Substantia nigra (tissue), 51 donors: ENCODE measurements at places on chromosomes 5 and 9.
A peak's percentile ranks its signal among the peaks of the same experiment; 100 is the strongest.

- DNase-seq = no peak
These were observed 1.9 kb downstream of the DMRT1 start for GRCh38 chr9:843427-843785.

DNA sequence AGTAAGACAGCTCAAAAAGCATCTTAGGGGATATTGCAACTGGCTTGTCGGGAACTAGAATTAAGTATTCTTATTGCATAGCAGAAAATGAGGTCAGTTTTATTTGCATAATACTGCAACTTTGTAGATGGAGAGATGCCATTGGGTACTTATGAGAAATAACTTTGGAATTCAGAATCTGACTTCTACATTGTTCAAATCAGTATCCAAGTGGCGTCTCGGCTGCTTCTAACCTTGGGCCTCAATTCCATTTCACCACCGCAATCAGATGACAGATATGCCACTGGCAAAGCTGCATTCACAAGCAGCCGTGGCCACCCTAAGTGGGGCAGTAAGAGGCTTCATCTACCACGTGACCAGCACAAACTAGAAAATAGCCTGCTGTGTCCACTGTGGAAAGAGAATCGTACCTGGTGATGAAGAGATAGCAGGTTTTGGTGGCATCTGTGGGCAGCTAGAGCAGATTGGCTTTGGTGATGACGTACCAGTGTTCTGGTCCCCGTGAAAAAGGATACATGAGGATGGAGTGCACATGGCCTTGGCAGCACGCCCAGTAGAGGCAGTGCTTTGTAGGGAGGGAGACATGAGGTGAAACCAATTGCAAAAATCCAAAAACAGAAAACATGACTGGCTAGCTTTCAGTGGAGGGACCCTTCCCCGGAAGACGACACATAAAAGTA, 116.6 kb downstream of the KLHL3 start:
- DNase-seq = no peak

GRCh38 chr5:28751396-28751795, 1713.0 kb upstream of the CDH9 start:
- no peak for DNase-seq

GRCh38 chr9:5978523-5978922, 36.9 kb downstream of the RANBP6 start:
- no peak for DNase-seq

GRCh38 chr9:93579711-93580516, 3.5 kb downstream of the PHF2 start:
- no peak for DNase-seq

GRCh38 chr9:69951411-69951810, 92.2 kb upstream of the MAMDC2 start:
- DNase-seq = no peak

DNA sequence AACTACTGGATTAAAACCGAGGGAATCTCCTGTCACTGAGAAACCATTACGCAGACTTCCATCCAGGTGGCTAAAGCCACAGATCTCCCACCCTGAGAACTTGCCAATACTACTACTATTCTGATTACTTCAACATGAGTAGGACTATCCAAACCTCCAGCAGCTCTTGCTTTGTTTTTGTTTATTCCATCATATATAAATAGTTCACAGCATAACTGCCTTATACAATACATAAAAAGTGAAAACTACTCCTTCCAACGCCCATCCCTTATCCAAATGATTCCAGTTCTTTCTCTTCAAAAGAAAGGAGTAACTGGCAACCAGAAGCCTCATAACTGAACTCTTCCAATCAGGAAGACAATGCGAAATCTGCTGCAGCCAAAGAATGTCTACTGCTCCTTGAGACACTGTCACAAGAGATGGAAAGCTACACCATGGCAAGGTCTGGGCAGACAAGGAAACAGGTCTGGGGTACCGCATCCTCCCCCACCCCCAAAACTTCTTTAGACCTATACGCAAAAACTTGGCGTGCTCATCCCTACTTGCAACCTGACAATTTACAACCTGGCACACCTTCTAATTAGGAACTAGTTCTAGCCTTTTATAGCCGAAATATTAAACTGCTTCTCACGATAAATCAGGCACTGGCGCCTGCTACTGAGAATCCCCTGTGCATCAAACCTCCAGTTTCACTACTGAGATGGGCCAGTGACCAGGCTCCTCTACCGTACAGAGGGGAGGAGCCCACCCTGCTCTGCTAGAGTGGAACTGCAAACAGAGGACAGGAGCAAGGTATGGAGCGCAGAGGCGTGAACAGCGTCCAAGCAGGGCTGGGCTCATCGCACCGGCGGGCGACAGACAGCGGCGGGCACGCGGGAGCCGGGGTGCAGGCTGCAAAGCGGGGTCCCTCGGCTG, 986 bp downstream of the PLPP1 start:
- DNase-seq = peak; percentile 50

GRCh38 chr9:95852059-95853032, 23.1 kb upstream of the ERCC6L2 start:
- DNase-seq = no peak

- no peak for DNase-seq
These were observed 3.9 kb downstream of the ENHO start for GRCh38 chr9:34518896-34519295.

DNA sequence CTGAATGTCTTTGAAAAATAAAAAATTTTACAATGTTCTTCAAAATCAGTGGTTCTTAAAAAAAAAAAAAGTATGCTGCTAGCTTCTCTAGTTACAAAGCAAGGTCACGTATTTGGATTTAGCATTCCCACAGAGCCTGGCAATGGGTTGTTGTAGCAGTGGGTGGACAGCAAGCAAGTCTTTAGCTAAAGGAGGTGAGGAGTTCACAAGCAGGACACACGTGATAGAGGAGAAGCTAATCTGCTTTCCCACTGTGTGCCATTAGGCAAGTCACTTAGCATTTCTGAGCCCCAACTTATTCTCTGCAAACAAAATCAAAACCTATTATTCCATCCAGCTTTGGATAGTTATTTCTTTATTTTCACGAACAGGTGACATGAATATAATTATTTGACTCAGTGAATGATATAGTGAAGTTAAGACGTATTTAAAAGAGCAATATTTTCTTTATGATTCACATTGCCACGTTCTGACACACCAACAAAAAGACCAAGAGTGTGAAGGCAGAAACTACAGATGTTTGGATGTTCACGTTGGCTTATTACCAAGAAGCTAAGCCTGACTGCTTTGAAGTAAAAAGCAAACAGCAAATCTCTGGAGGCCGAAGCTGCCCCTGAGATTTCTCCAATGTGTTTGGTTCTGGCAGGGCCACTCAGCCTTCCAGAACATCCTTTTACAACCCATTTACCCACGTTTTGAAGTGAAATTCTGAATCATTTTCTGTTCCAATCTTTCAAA, 612.1 kb upstream of the CDH6 start:
- no peak for DNase-seq

- DNase-seq = peak; percentile 49
These were observed 34.8 kb upstream of the TRIO start for GRCh38 chr5:14108170-14108996.

DNA sequence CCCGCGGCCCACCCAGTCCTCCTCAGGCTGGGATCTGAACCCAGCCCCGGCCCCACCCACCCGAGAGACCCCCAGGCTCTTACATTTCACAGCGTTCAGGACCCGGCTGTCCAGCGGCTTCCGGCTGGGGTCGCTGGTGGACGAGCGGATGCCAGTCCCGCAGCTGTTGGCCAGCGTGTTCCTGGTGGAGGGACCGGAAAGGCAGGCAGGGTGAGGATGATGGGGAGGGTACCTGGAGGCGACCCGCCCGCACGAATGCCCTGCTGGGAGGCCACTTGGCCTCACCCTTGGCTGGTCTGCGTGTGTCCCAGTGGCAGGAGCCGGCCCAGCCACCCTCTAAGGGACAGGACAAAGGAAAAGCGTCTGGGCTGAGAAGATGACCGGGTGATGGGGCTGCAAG, 51.9 kb upstream of the UBAC1 start:
- DNase-seq = no peak

DNA sequence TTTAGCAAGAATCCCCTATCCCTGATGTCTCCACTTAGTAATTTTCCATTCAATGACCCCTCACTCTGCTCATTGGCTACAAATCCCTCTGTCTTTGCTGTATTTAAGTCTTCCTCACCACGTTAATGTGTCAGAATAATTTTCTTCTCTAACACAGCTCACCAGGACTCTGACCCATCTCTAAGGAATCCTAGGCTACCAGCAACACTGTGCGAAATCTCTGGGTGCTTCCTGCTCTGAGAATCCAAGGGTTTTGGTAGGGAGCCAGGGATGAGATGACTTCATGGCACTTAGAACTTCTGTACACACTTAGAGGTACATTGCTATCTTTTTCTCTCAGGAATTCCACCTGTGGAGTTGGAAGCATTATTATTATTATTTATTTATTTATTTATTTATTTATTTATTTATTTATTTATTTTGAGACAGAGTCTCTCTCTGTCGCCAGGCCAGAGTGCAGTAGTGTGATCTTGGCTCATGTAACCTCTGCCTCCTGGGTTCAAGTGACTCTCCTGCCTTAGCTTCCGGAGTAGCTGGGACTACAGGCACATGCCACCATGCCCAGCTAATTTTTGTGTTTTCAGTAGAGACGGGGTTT, 53.5 kb downstream of the FOXI1 start:
- DNase-seq = no peak

- DNase-seq = no peak
These were observed 99.7 kb downstream of the NPR3 start for GRCh38 chr5:32810804-32811203.

DNA sequence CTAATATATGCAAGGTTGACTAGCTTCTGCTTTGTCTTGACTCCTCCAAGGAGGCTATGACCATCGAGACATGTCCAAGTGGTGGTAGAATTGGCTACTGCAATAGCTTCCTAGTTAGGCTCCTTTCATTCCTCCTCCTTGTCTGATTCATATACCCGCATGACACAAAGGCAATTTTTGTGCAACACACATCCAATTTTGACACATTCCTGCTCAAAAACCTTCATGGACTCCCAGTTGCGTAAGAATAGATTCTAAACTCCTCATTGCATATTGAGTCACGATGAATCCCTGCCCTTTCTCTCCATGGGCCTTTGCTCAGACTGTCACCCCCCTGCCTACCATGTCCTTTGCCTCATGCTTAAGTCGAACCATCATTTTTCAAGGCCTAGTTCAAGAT, 344.5 kb downstream of the ACTL7B start:
- DNase-seq = no peak

GRCh38 chr5:43245724-43246385, 53.8 kb downstream of the NIM1K start:
- no peak for DNase-seq

DNA sequence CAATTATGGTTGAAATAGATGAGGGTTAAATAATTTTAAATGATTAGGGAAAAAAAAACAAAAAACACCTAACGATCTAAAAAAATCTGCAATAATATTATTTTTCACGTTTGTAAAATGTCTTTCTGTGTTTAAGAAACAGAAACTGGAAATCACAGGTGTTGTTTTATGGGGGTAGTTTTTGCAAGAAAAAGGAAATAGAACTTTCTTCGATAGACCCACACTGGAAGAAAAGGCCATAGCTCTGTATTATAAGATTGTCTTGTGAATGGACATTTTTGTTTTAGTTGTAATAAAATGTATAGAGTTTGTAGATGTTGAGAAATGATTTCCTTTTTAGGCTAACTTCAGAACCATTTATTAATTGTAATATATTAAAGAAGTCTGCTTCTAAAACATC, 5.5 kb downstream of the CSNK1G3 start:
- no peak for DNase-seq

DNA sequence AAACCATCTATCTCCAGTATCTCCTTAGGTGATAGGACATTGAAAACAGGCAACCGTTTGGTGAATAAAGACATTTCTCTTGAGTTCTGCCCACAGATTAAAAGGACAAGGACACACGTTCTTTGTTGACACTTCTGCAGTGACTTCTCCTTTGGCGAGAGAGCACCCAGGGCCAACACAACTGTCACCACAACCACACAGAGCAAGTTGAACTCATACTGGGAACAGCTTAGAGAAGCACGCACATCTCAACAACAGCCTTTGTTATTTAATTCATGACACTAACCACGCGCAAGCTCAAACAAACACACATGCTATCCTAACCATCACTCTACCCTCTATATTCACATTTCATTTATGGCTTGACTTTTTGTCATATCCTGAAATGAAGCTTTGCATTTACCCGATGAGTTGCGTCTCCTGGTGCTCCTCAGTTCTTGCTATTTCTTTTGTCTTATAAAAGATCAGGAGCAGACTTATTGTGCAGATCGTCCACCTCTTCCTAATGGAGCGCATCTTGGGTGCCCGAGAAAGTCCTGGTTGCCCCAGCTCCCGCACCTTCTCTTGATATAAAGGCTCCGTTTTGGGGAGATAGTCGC, 543 bp downstream of the ST8SIA4 start:
- no peak for DNase-seq

DNA sequence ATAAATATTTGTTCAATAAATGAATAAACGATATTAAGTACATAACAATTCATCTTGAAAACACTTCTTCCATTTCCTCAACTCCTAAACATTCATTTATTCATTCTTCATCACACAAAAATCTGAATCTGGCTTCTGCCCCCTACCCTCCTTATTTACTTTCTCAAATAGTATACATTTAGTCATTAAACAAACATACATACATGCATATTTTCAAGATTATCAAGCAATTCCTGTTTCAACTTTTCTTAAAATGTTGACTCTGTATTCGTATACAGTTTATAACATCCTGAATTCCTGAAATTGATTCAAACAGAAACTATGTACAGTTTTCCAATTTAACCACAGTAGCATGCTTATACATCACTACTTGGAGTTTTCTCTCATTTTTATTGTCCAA, 129.0 kb downstream of the MUSK start:
- DNase-seq = no peak

DNA sequence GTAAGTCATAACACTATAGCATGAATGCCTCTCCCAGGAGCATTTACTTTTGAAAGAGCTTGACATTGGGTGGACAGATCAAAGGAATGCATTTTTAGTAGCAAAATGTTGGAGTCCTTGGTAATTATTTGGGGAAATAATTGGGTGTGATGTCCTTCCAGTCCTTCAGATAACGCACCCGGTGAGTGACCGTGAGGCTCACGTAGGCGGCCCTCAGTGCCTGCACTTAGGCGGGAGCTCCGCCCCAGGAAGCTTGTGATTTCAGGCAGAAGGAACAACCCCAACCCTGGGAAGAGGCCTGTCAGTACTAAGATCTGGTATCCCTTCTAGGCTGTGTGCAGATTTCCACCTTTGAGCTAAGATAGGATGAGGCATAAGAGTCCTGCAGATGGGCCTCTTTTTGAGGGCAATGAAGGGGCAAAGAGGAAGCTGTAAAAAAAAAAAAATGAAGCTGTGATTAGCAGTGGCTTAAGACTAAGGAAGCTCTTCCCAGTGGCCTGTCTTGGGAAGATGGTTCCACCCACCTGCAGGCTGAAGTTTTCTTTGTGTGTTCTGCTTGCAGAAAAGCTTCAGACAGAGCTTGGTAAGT, 14.9 kb downstream of the BTNL9 start:
- no peak for DNase-seq

- DNase-seq = no peak
These were observed 258.3 kb downstream of the GADD45G start for GRCh38 chr9:89863141-89863540.
